Natural killer cell treated with Interleukin-12 subunit alpha and Interleukin-12 subunit beta and Interleukin-15 and Interleukin-18, amount 100 ng/mL, for 72 hours (primary cell): ENCODE measurements at places on chromosomes 7 and 10. TPM values are rescaled to one million over a fixed set of nuclear protein-coding genes. Genes with fewer than 3 reads are reported as not detected.
A peak's percentile ranks its signal among the peaks of the same experiment; 100 is the strongest.

The CCDC172 gene
- total RNA-seq = not detected

- H3K27ac ChIP-seq = no peak overlapping the region
- H3K36me3 ChIP-seq = no peaks in the 10 kb centered on the region
- no peak for DNase-seq
- H3K4me1 ChIP-seq = no peaks in the 10 kb centered on the region
These were observed 363.7 kb downstream of the ADRA2A start for GRCh38 chr10:111440501-111440900.

- no peaks in the 10 kb centered on the region for H3K27me3 ChIP-seq
- H3K36me3 ChIP-seq = peaks cover 13% of the 10 kb centered on the region
- H3K4me1 ChIP-seq = peaks cover 25% of the 10 kb centered on the region
- peak overlapping the region; percentile 47 for H3K27ac ChIP-seq
These were observed 43.7 kb upstream of the DGKI start for GRCh38 chr7:137890449-137890921.

DNA sequence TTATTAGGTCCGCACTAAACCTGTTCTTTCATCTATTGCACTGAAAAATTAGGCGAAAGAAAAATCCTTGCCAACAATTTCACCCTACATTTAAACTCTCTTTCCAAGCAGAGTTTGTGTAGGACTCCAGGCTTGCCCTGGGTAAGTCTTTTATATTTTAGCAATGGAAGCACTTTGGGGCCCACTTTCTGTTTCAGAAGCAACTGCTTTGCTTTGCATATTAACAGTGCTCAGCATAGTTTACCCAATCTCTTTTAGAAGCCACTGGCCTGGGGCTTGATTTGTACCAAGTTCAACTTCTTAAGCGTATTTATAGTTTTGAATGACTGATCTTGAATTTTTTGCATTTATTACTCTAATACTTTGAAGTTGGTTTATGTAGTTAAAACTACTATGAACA lies 78.8 kb upstream of the MDFIC start:
- no peak overlapping the region for H3K27ac ChIP-seq
- peaks cover 3% of the 10 kb centered on the region for H3K27me3 ChIP-seq
- H3K36me3 ChIP-seq = no peaks in the 10 kb centered on the region
- H3K4me3 ChIP-seq = no peak overlapping the region

DNA sequence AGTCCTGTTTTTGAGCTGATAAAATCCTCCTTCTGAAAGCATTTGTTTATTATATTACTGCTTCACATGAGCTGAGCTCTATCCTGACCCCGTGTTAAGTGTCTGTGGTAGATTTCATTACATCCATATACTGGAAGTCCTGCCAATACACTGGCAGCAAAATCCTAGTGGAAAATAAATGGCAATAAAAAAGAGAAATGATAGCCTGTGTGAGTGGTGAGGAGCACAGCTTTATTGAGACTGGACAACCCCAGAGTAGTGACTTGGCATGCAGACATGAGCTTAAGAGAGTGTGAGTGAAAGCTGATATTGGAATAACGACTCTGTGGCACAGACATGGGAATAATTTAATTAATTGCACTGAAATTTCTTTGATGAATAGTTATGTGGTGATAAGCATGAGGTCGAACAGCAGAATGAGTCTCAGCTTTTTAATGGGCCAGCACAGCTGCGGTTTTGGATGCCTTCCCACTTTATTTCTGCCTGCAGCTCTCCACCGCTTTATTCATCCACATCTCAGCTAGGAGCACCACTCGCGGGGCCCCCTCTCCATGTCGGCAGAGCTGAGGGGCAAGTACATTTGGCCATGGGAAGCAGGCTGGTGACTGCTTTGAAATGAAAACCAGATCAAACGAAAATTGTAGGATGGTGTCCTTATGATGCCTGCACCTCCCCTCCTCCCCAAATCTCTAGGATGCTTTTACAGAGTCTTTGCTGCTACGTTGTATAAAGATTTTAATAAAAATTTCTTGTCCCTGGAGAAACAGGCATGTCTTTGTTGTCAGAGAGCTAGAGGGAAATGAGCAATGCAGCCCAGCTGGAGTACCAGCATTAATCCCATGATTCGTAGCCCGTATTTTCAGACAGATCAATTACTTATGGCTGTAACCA lies 494.3 kb downstream of the AUTS2 start:
- H3K4me1 ChIP-seq = no peaks in the 10 kb centered on the region
- no peaks in the 10 kb centered on the region for H3K36me3 ChIP-seq
- DNase-seq = no peak
- H3K27me3 ChIP-seq = no peaks in the 10 kb centered on the region
- H3K4me3 ChIP-seq = no peak overlapping the region

DNA sequence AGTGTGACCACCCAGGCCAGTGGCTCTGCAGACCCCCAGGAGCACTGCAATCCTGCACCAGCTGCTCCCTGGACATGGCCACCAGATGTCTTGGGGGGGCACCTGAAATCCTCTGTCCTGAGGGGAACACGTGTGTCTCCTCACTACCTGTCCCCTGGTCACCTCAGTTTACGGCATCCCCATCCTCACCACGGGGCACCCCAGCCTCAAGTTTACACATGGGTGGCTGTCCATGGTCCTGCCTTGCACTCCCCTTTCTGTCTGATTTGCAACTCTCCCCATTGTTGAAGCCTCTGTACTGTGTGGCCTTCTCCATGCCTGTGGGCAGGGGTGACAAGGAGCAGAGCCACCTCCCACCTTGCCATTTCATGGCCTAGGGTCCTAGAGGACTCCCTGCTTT lies 67.2 kb downstream of the RAMP3 start:
- H3K27me3 ChIP-seq = peaks cover 10% of the 10 kb centered on the region
- H3K4me1 ChIP-seq = no peaks in the 10 kb centered on the region
- no peak overlapping the region for H3K27ac ChIP-seq
- H3K4me3 ChIP-seq = no peak overlapping the region

The PRLHR gene
- not detected for total RNA-seq

The ERVW-1 gene
- total RNA-seq = not detected

The PDE6C gene
- not detected for total RNA-seq

The CUEDC2 gene
- total RNA-seq = 39.8 TPM

DNA sequence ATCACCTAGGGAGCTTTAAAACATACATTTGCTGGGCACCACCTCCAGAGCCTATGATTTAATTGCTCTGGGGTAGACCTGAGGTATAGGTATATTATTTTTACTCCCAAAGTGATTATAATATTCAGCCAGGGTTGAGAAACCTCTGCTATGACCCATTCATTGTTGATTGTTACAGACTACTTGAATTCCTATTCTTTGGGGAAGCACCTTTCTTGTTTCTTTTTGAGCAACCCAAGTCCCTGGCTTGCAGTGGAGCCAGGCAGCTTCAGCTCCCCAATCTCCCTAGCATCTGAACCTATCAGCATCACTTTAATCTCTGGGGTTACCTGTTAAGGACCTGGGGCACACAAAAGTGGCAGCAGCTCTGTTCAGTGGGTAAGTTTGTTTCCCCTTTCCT lies 8.6 kb downstream of the PRKG1 start:
- no peak overlapping the region for H3K4me3 ChIP-seq
- DNase-seq = no peak
- H3K36me3 ChIP-seq = no peaks in the 10 kb centered on the region
- H3K27me3 ChIP-seq = peaks cover 14% of the 10 kb centered on the region
- H3K4me1 ChIP-seq = no peaks in the 10 kb centered on the region
- no peak overlapping the region for H3K27ac ChIP-seq

DNA sequence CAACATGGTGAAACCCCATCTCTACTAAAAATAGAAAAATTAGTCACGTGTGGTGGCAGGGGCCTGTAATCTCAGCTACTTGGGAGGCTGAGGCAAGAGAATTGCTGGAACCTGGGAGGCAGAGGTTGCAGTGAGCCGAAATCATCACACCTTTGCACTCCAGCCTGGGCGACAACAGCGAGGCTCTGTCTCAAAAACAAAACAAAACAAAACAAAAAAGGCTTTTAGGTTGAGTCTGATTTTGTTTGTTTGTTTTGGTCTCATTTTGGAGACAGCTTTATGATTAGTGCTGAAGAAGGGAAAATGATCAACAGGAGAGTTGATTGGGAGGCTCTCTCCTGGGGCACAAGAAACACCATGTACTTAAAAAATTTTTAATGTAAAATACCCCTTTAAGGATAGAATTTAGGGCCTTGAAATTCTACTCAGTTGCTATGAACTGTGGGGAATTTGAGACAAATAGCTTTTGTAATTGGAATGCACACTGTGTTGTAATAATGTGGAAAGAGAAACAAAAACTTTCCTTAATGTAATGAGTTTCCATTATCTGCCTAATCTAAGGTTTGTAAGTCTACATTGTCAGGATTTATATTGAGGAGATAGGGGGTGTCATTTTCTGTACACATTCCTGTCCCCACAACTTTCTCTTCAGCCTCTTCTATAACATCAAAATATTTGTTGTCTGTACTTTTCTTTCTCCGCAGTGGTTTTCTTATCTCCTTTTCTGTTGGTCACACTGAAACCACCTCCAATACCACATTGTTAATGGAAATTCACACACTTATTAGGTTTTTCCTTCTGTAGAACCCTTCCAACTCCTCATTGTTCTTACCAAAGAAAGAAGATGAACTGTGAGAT lies 41.3 kb downstream of the ARID5B start:
- peak overlapping the region; percentile 76 for H3K4me3 ChIP-seq
- no peaks in the 10 kb centered on the region for H3K27me3 ChIP-seq
- H3K4me1 ChIP-seq = peaks cover 65% of the 10 kb centered on the region
- DNase-seq = no peak

DNA sequence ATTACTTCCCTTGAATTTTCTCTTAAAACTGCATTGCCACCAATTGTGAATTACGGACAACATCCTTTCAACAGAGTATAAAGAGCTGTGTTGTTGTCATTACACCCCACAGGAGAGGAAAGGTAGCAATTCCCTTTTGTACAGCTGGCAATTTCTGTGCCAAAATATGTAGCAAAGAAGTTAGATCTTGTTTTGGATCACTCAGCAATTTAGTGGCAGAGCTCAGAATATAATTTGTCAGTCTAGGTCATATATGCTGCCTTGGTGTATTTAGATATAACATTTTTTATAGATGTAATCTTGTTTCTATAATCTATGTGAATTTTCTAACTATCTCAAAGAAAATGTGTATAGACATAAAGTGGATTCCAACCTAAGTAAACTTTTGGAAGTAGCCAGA lies 38.8 kb downstream of the NRBF2 start:
- H3K4me1 ChIP-seq = peaks cover 59% of the 10 kb centered on the region
- no peaks in the 10 kb centered on the region for H3K27me3 ChIP-seq
- H3K36me3 ChIP-seq = peaks cover 29% of the 10 kb centered on the region
- no peak for DNase-seq
- H3K4me3 ChIP-seq = peak overlapping the region; percentile 52

DNA sequence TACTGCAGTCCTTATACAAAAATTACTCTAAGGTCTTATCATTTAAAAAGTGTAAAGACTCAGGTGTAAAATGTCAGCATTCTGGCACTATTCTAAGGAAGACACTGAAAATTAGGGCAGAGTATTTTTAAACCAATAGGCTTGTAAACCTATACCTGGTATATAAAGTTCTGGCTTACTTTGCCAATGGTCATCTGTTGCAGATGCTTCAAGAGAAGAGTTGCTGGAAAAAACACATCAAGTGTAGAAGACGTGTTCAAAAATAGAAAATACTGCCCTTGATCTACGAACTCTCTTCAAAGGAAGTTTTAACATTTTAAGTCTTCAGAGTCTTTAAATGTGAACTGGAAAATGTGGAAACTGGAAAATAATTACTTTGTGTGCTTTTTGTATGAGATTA lies 23.9 kb downstream of the NT5C3A start:
- H3K4me1 ChIP-seq = peaks cover 24% of the 10 kb centered on the region
- H3K27ac ChIP-seq = peak overlapping the region; percentile 27

DNA sequence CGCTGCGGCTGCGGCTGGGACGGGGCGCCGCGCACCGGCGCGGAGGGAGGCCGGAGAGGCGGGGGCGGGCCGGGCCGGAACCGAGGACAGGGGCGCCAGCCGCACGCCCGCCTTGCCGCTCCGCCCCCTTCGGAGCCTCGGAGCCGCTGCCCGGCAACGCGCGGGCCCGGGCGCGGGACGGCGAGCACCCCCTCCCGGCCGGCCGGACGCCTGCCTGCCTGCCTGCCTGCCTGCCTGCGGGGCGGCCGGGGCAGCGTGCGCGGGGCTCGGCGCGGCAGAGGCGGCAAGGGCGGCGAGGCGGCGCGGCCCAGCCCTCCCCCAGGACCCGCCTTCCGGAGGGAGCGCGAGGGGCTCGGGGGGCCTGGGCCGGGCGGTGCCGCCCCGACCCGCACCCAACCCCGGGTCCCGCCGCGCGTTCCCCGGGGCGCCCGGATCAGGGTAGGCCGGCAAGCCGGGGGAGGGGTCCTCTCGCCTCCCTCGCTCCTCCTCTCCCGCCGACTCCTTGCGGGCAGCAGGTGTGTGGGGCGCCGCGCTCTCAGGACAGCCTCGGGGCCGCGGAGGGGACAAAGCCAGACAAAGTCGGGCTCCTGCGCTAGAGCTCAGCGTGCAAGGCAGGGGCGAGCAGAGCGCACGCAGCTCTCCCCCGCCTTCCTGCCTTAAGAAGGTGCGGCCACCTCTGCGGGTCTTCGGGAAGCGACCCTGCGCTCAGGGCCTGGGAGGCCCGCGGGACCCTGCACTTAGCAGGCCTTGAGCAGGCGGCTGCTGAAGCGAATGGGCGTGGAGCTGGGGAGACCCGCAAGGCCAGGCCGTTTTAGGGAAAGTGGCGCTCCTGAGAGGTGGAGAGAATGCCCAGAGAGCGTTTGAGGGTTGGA lies at the start of gene KIAA1549:
Gene KIAA1549 (minus strand): TSS at position 58 of the 872 bp plus-strand sequence. CDS start 120 bp downstream, outside the sequence.
- DNase-seq = peak; percentile 76
- peak within 1 kb of the TSS; percentile 62 for H3K27ac ChIP-seq
- peak within 1 kb of the TSS; percentile 93 for H3K4me3 ChIP-seq
- peaks cover 9% of the 10 kb centered on the region for H3K4me1 ChIP-seq
- no peaks in the 10 kb centered on the region for H3K36me3 ChIP-seq
- peaks cover 28% of the 10 kb centered on the region for H3K27me3 ChIP-seq

GRCh38 chr7:83850125-83850524 lies 201.2 kb upstream of the SEMA3E start:
- H3K4me1 ChIP-seq = no peaks in the 10 kb centered on the region
- H3K27me3 ChIP-seq = no peaks in the 10 kb centered on the region
- peaks cover 3% of the 10 kb centered on the region for H3K36me3 ChIP-seq
- no peak overlapping the region for H3K27ac ChIP-seq

DNA sequence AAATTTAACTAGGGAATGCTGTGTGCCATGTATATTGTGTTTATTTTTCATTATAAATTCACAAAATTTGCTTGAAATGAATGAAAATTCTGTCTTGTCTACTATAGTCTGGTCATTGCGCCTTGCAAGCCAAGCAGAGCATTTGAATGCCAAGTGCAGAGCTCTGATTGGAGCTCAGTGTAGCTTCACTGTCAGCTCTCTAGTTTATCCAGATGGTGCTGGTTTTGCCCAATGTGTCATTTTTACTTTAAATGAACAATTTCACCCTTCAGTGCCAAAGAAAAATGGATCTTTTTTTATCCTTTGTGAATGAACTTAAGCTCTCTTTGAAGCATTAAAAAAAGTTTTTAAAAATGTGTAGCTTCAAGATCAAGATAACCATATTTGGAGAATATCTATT lies 225.6 kb upstream of the CACNA2D1 start:
- DNase-seq = no peak
- H3K4me1 ChIP-seq = no peaks in the 10 kb centered on the region
- no peaks in the 10 kb centered on the region for H3K36me3 ChIP-seq
- H3K27me3 ChIP-seq = no peaks in the 10 kb centered on the region
- no peak overlapping the region for H3K4me3 ChIP-seq

DNA sequence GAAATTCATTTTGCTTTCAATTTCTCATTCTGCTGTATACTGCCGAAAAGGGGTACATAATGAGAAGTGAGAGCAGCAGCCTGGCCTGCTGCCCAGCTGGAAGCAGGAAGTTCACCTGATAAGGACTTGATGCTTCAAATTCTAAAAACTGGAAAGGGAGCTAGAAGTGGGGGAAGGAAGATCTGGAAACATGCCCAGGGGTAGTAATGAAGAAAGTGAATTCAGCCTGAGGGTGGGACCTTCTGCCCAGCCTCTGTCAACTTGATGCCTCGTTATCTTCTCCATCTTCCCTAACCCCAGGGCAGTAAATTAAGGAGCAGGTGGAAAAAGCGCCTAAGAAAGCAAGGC lies 69.4 kb downstream of the ARMH3 start:
- no peak overlapping the region for H3K4me3 ChIP-seq
- H3K27ac ChIP-seq = peak overlapping the region; percentile 49
- DNase-seq = no peak
- H3K27me3 ChIP-seq = no peaks in the 10 kb centered on the region
